NCI-H510A (cell line): ENCODE measurements at places on chromosomes 11 and 22.
A peak's percentile ranks its signal among the peaks of the same experiment; 100 is the strongest.

GRCh38 chr22:34160141-34160783 is 240.0 kb upstream of the LARGE1 start:
- no peak for DNase-seq

GRCh38 chr11:106278391-106278790 is 200.9 kb downstream of the AASDHPPT start:
- DNase-seq, result no peak

DNA sequence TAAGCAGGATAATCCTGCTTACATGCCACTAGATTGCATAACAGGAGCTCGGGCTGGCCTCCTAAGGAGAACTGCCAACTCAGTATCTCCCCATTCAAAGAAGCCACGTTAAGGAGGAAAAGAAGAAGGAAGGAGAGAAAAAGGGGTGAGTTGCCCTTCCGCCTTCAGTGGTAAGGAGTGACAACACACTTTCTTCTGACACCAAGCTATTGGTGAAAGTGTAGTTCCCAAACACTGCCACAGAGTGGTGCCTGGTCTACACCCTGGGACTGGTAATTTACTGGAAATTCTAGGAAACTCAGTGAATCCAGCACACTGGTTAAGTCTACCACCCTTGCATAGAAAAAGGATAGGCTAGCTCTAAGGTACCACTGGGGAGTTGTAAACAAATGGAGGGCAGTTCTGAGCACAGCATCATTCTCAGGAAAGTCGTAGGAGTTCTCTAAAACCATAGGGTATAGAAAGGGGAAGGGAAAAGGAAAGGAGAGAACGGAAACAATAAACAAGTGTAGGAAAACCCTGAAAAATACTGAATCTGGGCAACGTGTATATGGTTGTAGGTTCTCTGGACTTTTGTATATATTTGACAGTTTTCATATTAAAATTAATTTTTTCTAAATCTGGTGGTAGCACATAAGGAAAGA is 58.2 kb downstream of the RRAS2 start:
- DNase-seq, result no peak

GRCh38 chr11:64007629-64008282 is 21.5 kb downstream of the OTUB1 start:
- DNase-seq, result peak; percentile 23

DNA sequence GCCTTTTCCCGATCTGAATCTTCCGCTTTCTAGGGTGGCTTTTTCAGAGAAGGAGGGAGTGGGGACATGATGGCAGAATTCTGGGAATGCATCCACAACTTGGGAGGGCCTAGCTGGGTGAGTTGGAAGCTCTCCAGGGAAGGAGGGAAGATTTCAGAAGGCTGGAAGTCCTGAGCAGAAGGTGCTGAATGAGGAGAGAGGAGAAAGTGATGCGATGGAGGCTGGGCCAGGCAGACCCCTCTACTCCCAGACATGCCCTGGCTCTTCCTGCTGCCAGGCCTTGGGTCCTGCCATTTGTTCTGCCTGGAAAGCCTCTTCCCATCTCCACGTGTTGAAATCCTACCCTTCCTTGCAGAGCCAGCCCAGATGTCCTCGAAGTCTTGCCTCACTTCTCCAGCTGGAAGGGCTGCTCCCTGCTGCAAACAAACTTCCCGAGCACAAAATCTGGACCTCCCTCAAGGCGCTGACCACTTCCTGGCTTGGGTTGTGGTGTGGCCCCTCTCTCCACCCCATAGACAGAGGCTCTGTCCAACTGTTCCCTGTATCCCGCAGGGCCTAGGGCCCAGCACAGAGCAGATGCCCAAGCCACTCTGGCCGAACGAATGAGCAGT is 16.8 kb downstream of the LRRC32 start:
- no peak for DNase-seq

DNA sequence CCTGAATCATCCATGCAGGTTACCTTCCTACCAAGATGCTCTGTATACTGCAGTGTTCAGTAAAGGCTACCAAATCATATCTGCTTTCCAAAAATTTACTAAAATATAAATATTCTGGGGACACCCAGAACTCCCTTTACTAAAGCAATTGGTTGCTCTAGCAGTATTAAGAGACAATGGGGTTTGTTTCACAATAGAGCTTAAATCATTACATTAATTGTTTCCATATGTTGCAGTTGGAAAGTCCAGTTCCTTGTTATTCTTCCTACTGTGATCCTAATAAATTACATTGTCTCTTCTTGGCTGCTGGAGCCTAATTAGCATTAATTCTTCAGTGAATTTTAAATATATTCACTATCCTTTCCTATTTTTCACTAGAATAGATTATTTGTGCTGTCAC is 316.0 kb upstream of the MTNR1B start:
- no peak for DNase-seq

GRCh38 chr11:32485733-32486132 is 50.4 kb upstream of the WT1 start:
- no peak for DNase-seq

DNA sequence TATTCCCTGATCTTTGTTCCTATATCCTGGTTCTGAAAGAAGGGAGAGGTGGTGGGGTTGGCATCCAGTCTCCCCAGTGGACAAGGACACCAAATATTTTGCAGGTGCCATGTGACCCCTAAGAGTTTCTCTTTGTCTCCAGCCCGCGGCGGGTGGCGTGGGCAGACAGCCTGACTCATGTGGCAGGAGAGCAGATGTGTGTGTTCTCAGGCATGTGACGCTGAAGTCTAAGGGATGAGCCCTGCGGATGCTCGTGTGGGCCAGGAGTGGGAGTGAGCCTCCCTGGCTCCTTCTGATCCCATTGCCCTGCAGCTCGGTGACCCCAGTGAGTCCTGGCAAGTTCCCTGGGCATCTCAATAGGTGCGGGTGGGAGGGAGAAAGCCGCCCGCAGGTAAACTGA is 94.8 kb upstream of the TBCEL start:
- DNase-seq, result no peak

- DNase-seq, result no peak
These were observed 176.0 kb downstream of the METTL15 start for GRCh38 chr11:28284196-28284595.

DNA sequence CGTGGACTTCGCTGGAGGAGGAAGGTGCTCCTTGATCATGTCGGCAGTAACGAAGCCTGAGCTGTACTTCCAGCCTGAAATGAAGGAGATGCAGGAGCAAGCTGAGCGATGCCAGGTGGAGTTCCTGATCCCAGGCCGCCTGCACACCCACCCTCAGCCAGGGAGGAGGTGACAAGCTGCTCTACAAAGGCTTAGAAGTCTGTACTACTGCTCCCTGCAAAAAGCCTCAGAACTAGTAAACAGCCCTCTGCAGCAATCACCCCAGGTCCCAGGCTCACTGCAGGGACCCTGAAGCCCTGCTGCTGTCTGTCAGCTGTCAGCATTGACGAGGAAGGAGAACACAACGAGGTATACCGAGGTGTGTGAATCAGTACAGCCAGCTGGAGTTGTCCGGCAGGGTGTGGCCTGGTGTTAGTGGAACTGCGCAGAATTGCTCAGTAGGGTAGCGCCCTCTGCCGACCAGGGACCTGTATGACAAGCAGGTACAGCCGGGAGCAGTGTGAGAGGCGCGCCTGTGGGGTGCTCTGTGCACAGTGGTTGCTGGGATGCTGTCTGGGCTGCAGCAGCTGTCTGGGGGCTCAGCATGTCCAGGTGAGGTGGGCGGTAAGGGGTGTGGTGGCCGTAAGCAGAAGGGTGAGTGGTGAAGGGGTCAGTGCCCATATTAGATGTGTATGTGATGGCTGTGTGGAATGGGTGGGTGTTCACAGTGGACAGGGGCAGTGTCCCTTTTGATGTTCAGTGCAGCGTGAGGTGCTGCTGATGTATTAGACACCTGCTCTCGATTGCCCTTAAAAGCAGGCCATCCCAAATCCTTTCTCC is 7.6 kb downstream of the CYB5R2 start:
- no peak for DNase-seq

DNA sequence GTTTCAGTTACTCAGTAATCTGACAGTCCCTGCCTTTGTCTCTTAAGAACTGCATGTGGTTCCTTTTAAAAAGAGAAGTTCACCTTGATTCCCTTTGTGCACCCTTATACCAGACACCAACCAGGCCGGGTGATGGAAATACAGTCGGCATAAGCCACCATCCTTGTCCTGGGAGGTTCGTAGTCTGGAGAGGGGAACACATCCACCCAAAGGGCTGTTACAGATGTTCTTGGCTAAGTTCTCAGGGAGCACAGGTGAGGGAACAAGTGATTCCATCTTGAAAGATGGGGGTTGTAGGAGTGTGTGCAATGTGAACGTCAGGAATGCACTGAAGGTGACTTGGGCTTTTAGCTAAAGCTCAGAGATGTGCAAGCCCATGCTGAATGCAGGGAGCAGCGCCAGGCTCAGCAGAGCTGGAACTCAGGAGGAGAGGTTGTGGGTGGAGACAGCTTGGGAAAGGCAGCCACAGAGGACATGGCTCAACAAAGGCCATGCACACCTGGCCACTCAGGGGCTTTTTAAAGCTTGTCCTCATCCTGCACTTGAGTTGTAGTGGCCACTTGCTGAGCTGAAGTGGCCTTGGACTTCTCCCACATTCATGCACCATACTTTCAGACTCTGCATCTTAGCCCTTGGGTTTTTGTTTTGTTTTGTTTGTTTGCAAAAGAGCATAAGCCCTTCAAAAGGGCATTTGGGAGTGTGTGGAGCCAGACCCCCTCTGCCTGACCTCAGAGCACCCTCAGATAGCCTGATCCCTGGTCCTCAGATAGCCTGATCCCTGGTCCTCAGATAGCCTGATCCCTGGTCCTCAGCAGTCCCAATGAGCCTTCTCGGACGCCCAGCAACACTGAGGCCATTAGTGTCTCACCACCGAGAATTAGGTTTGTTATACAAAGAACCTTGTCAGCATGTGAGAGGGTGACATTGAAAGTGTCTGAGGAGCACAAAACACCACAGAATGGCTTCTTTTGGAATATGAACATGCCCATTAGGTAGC is 12.7 kb upstream of the TMA7B start:
- peak; percentile 79 for DNase-seq

- DNase-seq, result no peak
These were observed 2.9 kb downstream of the SOX10 start for GRCh38 chr22:37981282-37982011.

DNA sequence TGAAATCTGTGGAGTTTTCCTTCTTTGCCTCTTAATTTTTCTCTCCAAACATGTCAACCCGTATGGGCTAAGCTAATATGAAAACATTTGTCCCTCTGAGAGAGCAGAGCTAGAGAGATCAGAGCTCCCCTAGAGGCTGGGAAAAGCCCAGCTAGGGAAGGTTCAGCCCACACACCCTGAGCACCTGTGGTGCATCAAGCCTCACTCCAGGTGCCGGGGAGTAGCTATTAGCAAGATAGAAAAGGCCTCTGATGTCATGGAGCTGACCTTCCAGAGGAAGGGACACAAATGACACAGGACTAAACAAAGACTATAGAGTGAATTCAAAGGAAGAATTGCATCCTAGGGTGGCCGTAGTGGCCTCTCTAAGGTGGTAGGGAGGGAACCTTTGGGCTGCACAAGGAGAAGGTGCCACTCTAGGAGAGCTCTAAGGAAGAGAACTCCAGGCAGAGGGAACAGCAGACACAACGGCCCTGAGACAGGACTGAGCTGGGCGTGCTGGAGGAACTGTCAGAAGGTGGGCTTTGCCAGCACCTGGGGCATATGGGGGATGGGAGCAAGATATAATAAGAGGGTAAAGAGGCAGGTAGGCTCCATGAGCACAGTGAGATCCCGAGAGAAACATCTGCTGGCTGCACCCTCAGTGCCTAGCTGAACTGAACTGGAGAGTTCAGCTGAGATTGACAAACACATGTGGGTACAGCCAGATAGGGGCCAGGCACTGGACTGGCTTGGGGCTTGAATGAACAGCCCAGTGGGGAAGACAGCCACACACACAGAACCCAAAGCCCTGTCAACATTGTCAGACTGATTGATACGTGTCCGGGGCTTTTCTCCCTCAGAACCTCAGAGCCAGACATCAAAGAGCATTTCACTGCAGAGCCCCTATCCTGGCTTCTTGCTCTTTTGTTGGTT is 65.5 kb upstream of the DRD2 start:
- DNase-seq, result no peak

GRCh38 chr11:33889296-33889695 is 2.6 kb downstream of the LMO2 start:
- no peak for DNase-seq

DNA sequence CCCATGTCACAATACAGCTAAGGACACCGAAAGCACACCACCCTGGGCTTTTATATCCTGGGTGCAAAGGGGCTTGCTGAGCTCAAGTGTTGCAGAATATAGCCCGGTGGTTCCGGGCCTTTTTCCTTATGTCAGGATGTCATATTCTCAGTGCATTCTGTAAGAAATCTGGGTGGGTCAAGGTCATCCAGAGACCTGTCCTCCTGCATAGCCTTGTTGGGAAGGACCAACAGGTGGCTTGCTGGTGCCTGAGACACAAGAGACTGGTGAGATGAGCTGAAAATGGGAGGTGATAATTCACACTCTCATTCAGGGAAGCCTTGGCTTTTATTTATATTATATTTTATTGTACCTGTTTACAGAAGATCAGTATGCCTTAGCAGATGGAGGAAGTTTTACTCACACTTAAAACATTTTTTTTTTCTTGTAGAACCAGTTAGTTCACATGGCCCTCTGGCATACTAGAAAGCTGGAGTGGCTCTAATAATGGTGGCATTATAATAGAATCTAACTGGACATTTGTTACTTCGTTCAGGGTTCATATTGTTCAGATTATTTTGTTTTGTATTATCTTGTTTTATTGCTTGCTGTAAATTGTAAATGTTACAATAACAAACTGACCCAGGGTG is 14.6 kb upstream of the TMEM123 start:
- DNase-seq, result peak; percentile 33

GRCh38 chr22:25127318-25127717 is 72.3 kb upstream of the CRYBB3 start:
- DNase-seq, result no peak

- DNase-seq, result no peak
These were observed 23.5 kb downstream of the TP53I11 start for GRCh38 chr11:44927174-44927661.

DNA sequence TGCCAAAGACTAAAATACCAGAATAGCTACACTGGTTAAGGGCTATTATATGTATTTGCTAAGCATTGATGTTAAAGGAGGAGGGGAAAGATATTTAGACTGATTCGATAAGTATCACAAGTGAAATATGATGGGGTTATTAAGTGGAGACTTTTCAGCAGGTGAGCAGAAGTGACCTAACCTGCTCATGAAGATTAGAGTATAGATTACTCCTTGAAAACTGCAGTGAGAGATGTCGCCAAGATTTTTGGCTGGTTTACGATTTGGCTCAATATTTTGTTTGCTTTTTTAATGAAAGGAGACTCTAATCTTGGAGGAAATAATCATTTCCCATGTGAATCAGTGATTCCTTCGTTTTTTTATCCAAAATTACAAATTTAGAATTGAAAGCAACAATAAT is 1279.5 kb upstream of the TENM4 start:
- no peak for DNase-seq
